NCI-H774 (cell line): ENCODE measurements at places on chromosomes 4 and X.

DNA sequence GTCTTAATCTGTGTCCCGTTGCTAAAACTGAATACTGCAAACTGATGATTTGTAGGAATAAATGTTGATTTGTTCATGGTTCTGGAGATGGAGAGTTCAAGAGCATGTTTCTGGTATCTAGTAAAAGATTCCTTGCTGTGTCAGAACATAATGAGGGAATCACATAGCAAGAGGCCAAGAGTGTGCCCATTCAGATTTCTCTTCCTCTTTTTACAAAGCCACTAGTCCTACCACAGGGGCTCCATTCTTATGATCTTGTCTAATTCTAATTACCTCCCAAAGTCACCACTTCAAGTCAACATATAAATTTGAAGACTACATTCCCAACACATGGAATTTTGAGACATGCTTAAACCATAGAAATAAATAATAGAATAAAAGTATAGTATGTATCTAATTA lies 608.8 kb upstream of the EPHA5 start:
- DNase-seq = no peak

DNA sequence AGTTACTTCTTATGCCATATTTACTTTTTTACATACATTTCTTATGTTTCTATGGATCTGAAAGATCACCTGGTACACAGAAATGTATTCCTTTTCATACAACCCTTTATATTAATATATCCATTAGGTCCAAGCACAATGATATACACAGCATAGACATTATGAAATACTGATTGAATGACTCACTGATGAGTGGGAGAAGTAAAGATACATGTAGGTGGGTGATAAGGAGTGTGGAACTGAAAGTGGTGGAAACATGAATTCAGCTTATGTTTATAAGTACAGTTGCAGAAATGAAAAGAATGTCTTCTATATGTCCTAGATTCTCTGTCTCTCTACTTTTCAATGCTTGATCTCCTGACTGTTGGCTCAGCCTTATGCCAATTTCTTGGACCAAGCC lies 87.9 kb downstream of the YIPF7 start:
- DNase-seq = no peak

DNA sequence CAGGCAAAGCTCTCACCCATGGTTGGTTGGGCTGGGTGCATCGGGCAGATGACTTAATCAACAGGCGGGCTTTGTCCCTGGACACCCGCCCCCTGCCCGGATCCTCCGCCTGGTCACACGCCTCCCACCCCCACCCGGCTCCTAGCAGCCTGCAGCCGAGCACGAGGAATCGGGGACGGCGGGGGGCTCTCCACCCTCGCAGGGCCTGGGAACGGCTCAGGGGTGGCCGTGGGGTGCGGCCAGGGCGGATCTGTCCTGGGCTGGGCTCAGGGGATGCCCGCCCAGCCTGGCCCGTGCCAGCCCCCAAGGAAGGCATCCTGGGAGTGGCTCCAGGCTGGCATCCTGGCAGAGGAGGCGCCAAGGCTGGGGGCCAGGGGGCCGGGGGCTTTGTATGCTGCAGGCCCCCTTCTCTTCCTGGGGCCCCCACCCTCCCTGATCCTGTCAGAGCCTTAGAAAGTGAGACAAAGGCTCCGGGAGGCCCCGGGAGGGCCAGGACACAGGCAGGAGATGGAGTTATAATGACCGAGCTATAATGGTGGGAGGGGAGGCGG lies 32.5 kb upstream of the FGFR3 start:
- DNase-seq = no peak

DNA sequence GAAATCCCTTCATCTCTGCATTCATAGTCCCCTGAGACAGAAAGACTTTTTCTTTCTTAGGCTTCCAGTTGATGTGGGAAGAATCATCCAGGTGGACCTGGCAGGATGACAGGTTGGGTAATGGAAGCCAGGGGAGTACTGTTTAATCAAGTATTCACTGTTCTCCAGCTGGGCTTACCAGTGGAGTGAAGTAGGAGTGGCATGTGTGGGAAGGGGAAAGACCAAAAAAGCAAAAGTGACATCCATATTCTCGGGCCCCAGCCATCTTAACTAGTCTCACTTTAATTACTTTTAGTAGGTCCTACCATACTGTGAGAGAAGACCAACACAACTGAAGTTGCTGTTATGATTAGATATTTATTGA lies 18.5 kb downstream of the VSIG4 start:
- no peak for DNase-seq

DNA sequence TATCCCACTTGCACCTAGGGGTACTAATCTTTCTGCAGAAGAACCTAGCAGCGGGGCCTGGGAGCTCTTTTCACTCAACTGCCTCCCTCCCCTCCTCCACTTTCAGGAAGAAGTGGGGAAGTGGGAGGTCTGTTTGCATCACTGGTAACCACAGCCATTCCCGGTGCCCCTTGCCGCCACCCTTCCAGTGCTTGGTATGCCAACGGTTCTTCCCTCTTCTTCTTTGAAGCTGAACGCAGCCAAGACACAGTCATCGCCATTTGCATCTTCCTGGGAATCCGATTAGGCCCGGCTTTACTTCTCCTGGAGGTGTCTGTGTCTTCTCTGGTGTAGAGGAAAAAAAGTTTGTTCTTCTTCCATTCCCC lies 47.2 kb upstream of the RBPJ start:
- DNase-seq = no peak
